NCI-H1436 treated with DMSO at 0.1 percent for 48 hours (cell line): ENCODE measurements at places on chromosomes 4 and X.

- DNase-seq = no peak
These were observed 24.9 kb downstream of the PALLD start for GRCh38 chr4:168521721-168522120.

GRCh38 chrX:54248309-54248708 lies 65.3 kb upstream of the FAM120C start:
- DNase-seq = no peak

- no peak for DNase-seq
These were observed 65.5 kb upstream of the HGFAC start for GRCh38 chr4:3376266-3376665.

DNA sequence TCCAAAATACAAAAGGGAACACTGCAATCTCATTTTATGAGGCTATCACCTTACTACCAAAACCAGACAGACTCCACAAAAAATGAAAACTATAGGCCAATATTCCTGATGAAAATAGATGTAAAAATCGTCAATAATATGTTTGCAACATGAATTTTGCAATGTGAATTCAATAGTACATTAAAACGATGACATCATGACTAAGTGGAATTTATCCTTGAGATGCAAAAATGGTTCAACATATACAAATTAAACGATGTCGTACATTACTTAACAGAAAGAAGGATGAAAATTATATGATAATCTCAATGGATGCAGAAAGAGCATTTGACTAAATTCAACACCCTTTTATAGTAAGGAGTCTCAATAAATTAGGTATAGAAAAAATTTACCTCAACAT lies 123.0 kb downstream of the AREG start:
- no peak for DNase-seq

- DNase-seq = no peak
These were observed 5.2 kb downstream of the DHRSX start for GRCh38 chrX:2495595-2495994.
